ENCODE measurements at places on chromosomes 13 and 19. TPM values are rescaled to one million over a fixed set of nuclear protein-coding genes. Genes with fewer than 3 reads are reported as not detected.

C19orf67 gene
- not detected for total RNA-seq

PRR20B gene
- total RNA-seq = not detected

SAMD1 gene
- 105 TPM for total RNA-seq

DNA sequence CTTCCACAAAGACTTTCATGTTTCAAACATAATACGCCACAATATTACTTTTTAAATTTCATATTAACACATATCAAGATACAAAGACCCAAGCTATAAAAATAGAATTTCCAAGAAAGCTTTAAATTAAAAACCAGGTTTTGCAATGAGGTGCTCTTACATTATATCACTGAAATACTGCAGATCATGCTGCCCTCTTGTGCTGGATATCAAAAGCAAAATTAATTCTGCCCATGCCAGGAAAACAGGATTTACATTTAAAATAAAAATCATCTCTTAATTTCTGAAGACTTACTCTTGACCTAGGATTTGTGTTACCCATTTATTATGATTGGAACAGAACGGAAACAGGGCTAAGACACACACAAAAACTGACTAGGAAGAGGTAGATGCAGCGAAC lies 145.0 kb downstream of the ABCC4 start:
- no peak for DNase-seq
- no peak overlapping the region for H3K27ac ChIP-seq
- no peaks in the 10 kb centered on the region for H3K27me3 ChIP-seq
- no peaks in the 10 kb centered on the region for H3K4me1 ChIP-seq

DNA sequence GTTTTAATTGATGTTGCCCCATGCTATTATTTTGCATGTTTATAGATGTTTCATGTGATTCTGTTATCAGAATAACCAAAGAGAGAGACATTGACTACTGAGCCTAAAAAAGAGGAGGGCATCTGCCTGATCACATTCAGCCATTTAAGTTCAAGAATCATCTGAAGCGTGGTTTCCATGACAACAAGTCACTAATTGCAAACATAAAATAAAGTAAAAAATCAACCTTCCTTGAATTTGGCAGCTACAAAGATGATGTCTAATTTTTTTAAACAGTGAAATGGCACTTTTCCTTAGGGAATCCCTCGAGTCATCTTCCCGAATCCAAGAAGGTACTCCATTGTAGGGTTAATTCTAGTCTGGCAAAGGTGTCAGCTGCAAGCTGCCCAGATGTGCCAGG lies 884.2 kb downstream of the DIAPH3 start:
- H3K27ac ChIP-seq = no peak overlapping the region
- H3K4me1 ChIP-seq = no peaks in the 10 kb centered on the region
- H3K27me3 ChIP-seq = no peaks in the 10 kb centered on the region
- H3K36me3 ChIP-seq = no peaks in the 10 kb centered on the region
- no peak overlapping the region for H3K4me3 ChIP-seq

GRCh38 chr13:97005625-97006262 lies 11.5 kb upstream of the OXGR1 start:
- H3K4me3 ChIP-seq = no peak overlapping the region
- H3K27me3 ChIP-seq = no peaks in the 10 kb centered on the region
- no peak overlapping the region for H3K27ac ChIP-seq
- no peak for DNase-seq

- no peak overlapping the region for H3K4me3 ChIP-seq
- H3K36me3 ChIP-seq = no peaks in the 10 kb centered on the region
- H3K27me3 ChIP-seq = no peaks in the 10 kb centered on the region
- H3K4me1 ChIP-seq = no peaks in the 10 kb centered on the region
- H3K27ac ChIP-seq = no peak overlapping the region
These were observed 238.1 kb downstream of the DCLK1 start for GRCh38 chr13:35892837-35893814.

- no peak overlapping the region for H3K4me3 ChIP-seq
- no peak overlapping the region for H3K27ac ChIP-seq
- DNase-seq = no peak
- no peaks in the 10 kb centered on the region for H3K36me3 ChIP-seq
- H3K27me3 ChIP-seq = no peaks in the 10 kb centered on the region
These were observed 9.7 kb upstream of the DACH1 start for GRCh38 chr13:71876648-71877255.

All from CD8-positive, alpha-beta memory T cell (primary cell).